Fibroblast of upper back skin (primary cell): ENCODE measurements at places on chromosomes 12 and 14.
A peak's percentile ranks its signal among the peaks of the same experiment; 100 is the strongest.

DNA sequence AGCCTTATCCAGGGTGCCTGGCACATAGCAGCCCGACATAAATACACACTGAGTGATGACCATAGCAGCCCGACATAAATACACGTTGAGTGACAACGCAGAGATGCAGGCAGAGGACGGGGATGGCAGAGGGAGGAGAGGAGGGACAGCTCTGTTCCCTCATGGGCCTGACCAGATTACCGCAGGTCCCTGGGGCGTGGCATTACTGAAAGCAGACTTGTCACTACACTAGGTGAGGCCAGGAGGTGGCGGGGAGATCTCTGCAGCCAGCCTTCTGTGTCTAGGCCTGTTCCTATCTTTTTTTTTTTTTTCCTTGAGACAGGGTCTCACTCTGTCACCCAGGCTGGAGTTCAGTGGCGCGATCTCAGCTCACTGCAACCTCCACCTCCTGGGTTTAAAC is 69.0 kb downstream of the HRK start:
- DNase-seq, result no peak

GRCh38 chr14:60485598-60486251 is at the start of gene C14orf39:
Gene C14orf39, minus strand, starts transcription at chr14:60486063. Its CDS starts 985 bp downstream, at chr14:60485078.
- peak; percentile 52 for DNase-seq

DNA sequence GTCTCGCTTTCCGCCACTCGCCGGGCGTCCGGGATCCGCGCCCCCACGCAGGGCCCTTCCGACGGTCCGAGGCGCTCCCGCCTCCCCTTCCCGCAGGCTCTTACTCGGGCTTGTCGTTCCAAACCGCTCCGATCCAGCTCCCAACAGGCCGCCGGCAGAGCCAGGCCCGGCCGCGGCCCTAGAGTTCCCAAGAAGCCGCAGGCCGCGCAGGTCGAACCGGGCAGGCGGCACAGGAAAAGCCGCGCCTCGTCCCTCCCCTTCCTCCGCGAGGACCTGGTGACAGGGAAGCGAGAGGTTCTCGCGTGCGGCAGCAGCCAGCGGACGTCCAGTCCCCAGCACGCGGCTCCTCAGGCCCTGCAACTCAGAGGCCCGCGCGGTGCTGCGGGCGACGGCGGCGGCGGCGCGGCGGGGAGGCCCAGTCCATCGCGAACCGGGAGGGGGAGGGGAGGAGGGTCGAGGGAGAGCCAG is 272 bp downstream of the HECTD1 start:
- DNase-seq, result no peak

DNA sequence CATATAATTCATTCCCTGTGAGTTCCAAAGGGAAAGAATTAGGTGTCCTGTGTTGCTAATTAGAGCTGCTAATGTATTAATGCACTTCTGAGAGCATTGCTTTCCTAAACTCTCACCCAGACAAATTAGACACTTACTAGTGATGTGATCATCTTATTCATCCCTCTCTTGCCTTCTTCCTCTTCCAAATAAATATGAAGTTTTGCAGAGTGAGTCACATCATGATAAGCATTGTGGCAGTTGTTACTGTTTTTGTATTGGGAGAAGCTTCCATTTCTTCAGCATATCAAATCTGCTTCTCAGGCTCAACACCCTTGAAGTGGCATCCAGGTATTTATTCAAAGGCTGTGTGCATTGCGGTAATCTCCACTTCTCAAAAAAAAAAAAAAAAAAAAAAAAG is 37.3 kb upstream of the E2F7 start:
- peak; percentile 83 for DNase-seq

- DNase-seq, result peak; percentile 45
Observed at GRCh38 chr12:94954029-94954685, 49.3 kb downstream of the NDUFA12 start.
